ENCODE measurements at places on chromosomes 11 and 22.

DNA sequence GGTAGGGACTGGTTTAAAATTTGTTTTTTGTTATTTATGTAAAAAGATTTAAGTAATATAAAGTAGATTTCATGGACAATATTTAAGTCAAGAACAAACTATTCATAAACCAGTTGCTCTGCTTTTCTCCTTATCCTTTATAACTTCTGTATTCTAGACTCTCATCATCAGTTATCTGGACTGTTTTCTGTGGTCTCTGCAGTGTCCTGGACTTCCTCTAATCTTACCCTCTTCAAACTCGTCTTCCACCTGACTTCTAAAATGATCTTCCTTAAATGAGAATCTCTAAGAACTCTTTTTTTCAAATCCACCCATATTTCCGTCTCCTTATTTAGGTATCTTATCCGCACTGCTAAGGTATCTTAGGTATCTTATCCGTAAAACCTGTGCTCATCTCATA, 8.1 kb downstream of the RRM1 start:
- DNase-seq, result no peak

DNA sequence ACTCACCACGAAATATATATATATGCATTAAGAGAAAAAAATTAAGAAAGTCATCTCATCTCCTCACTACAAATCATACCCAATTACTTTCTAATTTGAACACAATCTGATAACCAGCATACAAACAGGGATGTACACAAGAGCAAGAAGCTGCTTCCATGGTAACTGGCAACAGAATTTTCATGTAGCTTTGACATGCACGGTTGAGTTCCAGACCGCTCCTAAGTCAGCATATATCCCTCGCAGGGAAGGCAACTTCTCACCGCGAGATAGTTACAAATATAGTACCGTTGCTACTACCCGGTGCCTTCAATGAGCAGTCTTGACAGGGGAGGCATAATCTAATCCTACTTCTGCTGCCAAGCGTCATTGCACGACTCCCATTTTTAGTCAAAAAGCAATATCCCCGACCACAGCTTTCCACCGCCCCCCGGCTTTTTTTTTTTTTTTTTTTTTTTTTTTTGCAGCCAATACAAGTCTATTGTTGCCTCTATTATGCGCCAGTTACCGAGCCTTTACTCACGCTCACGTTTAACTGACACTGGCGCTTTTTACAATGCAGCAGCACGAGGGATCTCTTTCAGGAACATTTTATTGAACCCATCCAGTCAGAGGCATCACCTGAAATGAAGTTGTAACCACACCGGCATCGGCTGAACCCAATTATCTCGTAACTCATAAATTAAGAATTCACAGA, 2.2 kb downstream of the CADM1 start:
- no peak for DNase-seq

DNA sequence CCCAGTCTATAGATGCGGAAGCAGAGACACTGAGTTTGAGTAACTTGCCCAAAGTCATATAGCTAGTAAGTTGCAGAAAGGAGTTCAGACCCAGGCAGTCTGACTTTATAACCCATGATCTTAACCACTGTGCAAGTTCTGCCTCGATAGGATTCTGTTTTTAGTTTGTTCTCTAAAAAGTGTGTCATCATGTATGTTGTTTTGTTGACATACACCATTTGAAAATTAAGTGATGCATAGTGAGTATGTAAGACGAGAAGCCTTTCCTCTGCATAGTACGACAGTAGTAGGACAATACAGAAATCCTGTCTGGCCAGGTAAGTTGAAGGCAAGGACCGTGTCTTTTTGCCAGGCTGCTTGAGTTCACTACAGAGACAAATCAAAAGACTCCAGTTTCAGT, 3.3 kb downstream of the ZC3H12C start:
- DNase-seq, result no peak

GRCh38 chr22:46171940-46172339, 21.6 kb downstream of the PPARA start:
- DNase-seq, result no peak

- no peak for DNase-seq
Measured at GRCh38 chr11:132520199-132520598, 1012.1 kb downstream of the OPCML start.

DNA sequence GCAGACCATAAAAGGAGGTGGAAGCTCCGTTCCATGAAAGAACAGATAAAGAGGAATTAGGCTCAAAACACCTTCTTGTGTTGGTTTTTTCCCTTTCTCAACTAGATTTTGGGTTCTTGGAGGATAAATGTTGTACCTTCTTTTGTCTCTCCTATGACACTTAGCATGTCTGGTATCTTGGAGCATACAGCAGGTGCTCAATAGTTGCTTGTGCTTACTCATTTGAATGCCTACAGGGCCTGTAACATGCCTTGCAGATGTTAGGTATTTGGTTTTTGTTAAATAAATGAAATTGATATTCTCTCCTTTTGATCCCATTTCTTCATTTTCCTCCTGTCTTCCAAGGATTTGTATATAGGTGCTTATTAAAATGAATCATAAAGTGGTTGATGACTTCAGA, 16.4 kb upstream of the PLET1 start:
- no peak for DNase-seq

- no peak for DNase-seq
Measured at GRCh38 chr11:65262776-65263175, 1.0 kb downstream of the POLA2 start.

- DNase-seq, result no peak
Measured at GRCh38 chr22:44627521-44628139, 74.4 kb upstream of the PRR5 start.

GRCh38 chr11:71235719-71236118, 16.7 kb downstream of the SHANK2 start:
- no peak for DNase-seq

GRCh38 chr11:76615950-76616349, 54.6 kb downstream of the LRRC32 start:
- no peak for DNase-seq

- no peak for DNase-seq
Measured at GRCh38 chr11:109914038-109914437, 179.2 kb upstream of the ZC3H12C start.

- DNase-seq, result no peak
Measured at GRCh38 chr11:18321578-18321968, 367 bp downstream of the HPS5 start.

- DNase-seq, result no peak
Measured at GRCh38 chr11:114060392-114061047, 1.0 kb downstream of the ZBTB16 start.

- no peak for DNase-seq
Measured at GRCh38 chr11:34198523-34198922, 93.1 kb downstream of the NAT10 start.

DNA sequence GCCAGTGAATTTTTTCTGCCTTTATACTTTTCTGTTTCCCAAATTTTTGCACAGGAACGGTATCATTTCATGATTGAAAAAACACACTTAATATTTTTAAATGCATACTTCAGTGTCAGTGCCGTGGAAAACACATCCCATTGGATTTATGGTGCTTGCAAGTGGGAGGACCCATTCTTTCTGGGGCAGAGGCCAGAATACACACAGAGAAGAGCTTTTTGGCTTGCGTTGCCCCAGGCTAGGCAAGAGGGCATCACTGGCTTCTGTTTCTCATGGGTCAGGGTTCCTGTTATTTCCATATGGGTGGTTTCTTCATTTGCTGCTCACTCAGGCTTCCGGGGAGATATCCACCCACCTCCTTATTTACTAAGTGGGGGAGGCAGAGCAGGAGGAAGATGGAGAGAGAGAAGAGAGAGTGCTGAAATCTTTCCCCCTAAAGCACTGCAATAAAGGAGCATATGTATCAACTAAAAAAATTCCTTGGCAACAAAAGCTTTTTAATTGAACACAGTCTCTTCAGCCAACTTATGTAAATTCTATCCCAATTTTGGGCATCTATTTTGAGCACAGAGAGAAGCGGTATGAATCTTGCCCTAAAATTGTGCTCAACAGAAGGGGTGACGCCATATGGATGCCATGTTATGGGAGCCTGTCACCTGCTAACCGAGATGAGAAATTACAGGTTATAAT, 66.0 kb upstream of the KIRREL3 start:
- DNase-seq, result no peak

DNA sequence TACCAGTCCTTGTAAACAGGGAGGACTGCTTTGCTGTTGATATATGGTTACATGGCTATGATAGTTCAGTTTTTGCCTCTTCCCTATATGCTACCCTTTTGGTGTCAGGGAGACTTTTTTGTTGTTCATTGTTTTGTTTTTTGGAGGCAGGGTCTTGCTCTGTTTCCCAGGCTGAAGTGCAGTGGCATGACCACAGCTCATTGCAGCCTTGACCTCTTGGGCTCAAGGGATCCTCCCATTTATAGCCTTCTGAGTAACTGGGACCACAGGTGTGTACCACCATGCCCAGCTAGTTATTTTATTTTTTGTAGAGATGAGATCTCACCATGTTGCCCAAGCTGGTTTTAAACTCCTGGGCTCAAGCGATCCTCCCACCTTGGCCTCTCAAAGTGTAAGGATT, 38.6 kb upstream of the SPTBN2 start:
- DNase-seq, result no peak

GRCh38 chr11:80773919-80774318, 1333.1 kb upstream of the TENM4 start:
- no peak for DNase-seq

GRCh38 chr11:84398017-84398626, 1112.0 kb upstream of the CCDC90B start:
- DNase-seq, result no peak

DNA sequence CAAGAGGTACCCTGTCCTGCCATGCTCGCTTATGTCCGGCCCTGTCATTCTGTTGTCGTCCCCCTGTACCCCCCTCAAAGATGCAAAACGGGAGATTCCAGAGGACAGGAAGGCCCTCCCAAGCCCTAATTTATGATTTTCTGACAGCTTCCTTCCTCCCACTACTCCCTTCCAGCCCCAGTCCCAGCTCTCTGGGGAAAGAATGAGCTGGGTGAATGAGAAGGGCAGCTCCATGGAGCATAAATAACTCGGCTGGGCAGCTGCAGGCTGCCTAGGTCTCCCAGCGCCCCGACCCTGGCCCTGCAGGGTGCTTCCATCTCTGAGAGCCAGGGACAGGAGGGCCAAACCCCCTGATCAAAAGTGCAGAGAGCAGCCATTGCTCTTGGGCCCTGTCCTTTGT, 3.9 kb upstream of the EMID1 start:
- DNase-seq, result no peak

DNA sequence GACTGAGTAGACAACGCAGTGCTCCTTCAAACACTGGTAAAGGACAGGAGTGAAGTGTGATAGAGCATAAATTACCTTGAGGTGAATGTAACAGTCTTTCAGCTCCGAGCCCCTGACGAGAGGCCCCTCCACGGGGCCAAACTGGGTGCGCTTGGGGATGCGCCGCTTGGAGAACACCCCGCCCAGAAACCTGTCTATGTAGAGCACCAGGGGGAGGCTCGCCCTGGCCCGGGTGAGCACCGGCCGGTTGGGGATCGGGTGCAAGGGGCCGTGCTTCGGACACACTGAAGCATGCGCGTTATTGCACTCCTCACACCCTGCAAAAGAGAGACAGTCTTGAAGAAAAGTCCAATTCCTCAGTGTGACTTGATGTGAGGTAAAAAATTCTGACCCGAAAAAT, 49.3 kb upstream of the NFRKB start:
- no peak for DNase-seq

- no peak for DNase-seq
Measured at GRCh38 chr11:2305788-2306451, 4.1 kb downstream of the TSPAN32 start.

DNA sequence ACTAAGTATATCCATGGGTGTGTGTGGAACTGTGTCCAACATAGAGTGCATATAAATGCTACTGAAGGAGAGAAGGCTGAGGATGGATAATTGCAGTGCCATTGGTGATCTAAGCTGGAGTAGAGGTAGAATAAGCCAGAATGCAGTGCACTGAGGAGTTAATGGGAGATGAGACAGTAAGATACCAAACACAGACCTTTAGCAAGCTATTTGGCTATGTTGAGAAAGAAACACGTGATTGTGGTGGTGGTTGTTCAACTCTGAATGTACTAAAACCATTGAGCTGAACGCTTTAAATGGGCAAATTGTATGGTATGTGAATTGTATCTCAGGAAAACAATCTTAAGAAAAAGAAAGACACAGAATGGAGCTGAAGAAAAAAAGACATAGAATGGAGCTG, 22.8 kb downstream of the JAML start:
- DNase-seq, result no peak

- no peak for DNase-seq
Measured at GRCh38 chr11:1348146-1348795, 38.8 kb upstream of the TOLLIP start.

- no peak for DNase-seq
Measured at GRCh38 chr11:63017306-63017974, 1.8 kb upstream of the SLC22A8 start.

GRCh38 chr11:834371-835316, 1.9 kb downstream of the CD151 start:
- DNase-seq, result no peak

DNA sequence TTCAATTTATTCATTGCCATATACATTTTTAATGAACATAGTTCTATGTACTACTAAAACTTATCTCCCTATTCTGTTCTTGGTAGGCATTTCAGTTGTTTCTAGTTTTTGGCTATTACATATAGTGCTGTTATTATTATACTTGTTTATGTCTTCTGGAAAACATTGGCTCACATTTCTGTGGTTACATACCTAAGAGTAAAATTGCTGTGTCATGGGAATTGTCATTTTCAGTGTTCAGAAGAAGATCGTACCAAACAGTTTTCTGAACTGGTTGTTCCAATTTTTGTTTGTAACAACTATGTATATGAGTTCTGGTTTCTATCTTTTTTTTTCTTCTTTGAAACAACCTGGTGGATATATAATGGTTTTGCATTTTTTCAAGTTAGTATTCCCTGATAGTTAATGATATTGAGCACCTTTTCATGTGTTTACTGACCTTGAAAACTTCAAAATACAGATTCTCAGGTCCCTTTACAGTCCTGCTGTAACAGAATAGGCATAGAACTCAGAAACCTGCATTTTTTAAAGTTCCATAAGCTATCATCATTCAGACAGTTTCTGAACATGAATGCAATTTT, 230.7 kb downstream of the JRKL start:
- no peak for DNase-seq

- DNase-seq, result no peak
Measured at GRCh38 chr22:25627271-25627852, 62.9 kb downstream of the GRK3 start.

DNA sequence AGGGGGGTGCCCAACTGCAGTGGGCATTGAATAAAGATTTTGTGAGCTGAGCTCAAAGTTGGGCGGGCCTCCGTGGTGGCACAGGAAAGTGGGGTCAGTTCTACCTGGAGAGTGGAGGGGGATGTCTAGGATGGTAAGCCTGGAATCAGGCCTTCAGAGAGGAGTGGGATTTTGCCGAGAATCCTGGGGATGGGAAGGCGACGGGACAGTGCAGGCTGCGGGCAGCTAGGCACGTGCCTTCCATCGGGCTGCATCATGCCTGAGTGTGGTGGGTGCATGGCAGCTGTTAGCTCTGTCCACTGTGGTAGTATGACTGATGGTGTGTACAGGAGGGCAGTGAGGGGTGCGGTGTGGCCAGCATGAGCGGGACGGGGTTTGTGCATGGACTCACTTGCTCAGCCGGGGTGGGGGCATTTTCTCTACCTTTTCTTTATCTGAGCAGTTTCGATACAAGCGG, 3.6 kb downstream of the SHANK3 start:
- DNase-seq, result no peak

- DNase-seq, result no peak
Measured at GRCh38 chr11:97937501-97937900, 1083.2 kb upstream of the CNTN5 start.
